ENCODE measurements at places on chromosomes 2 and 18.

GRCh38 chr2:159088906-159089305 is 120.5 kb downstream of the TANC1 start:
- no peak for DNase-seq

DNA sequence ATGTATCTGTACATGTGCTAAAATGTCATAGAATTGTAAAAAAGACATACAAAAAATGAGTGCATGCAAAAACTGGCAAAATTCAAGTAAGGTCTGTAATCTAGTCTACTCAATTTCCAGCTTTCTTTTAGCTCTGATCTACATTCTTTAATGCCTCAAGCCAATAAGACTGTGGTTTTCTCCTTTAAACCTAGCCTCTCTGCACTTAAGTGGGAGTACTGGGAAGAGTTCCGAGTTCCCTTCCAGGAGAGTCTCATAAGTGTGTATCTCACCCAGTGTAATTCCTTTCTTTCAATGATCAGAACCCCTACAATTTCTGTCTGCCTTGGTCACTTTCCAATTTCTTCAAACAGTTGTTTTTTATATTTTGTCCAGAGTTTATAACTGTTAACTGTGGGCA is 150.1 kb downstream of the PTRHD1 start:
- no peak for DNase-seq

- DNase-seq, result no peak
Observed at GRCh38 chr2:26519396-26520147, 41.6 kb upstream of the OTOF start.

- no peak for DNase-seq
Observed at GRCh38 chr2:220670511-220670910, 901.6 kb downstream of the EPHA4 start.

DNA sequence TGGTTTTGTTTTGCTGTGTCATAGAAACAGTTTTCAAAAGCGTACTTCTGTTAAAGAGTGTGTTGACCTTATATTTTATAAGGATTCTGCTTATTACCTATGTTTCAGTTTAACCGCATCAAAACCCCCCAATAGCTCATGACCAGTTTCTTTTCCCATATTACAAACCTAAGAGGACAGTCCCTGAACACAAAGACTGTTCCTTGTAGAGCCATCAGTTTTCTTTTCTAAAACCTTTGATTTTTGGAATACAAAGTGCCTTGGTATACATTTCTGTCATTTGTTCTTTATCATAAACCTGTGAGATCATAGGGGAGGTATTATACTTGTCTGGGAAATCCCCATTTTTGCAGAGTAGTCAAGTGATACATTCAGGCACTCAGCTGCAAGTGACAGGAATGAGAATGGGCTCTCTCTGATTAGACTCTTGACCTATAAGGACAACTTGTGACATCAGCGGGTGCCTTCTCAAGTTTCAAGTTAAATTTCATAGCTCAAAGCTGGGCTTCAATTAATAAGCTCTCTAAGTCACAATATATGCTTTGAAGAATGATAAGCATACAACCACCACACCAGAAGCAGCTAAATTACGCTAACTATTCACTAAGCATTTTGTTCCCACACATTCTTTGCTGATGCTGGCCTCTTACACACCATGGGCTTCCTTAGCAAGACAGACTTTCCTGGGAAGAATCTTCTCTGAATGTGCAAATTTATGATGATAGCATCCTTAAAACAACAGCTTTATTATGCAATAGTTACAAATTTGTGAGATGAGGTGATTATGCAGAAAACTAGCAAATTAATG is 97.5 kb upstream of the CD302 start:
- no peak for DNase-seq

GRCh38 chr2:218894151-218894879 is 13.7 kb downstream of the WNT10A start:
- peak; percentile 58 for DNase-seq

- DNase-seq, result no peak
Observed at GRCh38 chr2:41709702-41710599, 337.9 kb upstream of the PKDCC start.

DNA sequence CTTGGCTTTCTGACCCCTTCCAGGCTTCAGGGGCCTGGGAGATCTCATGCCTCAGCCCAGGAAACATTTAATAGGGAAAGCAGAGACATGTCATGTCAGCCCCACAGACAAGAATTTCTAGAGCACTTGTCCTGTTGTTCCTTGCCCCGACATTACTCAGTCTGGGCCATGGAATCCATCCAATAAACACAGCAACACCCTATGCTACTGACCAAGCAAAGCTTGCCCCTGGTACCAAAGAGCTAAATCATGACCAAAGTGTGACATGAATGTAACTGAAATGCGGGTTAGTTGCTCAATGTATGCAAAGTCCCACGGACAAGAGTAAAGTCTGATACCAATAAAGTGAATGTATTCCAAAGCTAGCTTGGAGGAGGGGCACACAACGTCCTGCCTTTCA is 35.1 kb downstream of the EHD3 start:
- DNase-seq, result no peak

DNA sequence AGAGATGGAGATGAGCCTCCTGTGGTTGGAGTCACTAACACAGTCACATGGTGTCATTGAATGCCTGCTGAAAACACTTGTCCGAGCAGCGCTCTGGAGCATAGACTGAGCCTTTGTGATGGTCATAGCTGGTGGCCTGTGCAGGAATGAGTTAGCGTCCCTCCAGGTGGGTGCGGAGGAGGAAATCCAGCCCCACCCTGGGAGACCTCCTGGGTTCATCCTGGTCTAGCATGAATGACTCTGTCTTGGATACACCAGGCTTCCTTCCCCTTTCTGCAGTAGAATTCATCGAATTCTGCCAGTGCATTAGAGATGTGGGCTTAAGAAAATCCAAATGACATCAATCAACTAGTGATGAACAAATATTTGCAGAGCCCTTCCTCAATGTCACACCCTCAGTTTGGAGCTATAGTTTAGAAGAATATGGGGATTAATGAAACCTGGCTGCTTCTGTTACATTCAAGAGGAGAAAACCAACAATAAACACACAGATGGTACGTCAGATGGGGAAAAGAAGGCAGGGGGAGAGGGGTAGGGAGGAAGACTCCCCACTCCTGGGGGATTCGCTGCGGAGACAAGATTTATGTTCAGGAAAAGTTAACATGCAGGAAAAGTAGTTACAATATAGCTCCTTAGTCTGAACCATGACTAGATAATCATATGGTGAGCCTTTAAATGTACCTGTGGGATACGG is 136.7 kb downstream of the DDX1 start:
- no peak for DNase-seq

- DNase-seq, result no peak
Observed at GRCh38 chr2:60531701-60532133, 21.7 kb downstream of the BCL11A start.

- no peak for DNase-seq
Observed at GRCh38 chr2:32495139-32495538, 132.7 kb upstream of the TTC27 start.

DNA sequence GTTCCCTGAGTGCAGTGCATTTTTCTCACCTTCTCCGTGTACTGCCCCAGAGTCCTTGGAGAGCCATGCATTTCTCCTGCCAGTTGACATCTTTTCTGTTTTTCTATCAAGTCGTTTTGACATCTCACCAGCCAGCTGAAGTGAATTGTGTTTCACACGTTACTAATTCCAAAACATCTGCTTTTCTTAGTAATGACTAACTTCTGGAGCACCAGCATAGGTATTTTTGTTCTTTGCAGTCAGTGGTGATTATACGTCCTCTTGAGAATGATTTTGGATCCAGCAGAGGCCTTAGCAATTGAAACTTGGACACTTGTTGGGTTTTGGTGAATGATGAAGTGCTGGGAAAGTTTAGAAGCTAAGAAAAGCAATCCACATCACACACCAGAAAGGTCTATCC is 112.5 kb downstream of the PIK3C3 start:
- DNase-seq, result no peak

GRCh38 chr2:98155716-98156115 is 68.7 kb downstream of the VWA3B start:
- DNase-seq, result no peak

DNA sequence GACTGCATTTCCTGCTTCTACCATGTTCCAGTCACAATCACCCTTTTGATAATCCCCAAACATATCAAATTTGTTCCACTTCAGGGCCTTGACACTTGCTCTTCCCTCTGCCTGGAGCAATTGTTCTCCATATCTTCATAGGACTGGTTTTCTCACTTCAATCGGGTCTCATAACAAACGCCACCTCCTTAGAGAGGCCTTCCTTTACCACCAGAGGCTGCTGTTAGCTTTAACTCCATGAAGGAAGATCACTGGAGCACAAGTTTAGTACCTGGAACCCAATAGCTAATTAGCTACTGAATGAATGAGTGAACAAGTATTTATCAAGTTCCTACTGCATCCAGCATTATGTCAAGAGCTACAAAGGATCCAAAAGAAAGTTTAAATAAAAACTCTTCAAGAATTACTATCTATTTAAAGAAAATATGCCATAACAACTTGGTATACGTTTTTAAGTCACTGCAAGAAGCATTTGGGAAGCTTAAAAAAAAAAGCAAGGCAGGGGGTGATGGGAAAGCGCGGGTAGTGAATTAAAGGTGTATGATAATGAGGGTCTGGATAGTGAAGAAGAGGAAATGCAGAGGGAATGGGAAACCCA is 58.8 kb downstream of the BAZ2B start:
- no peak for DNase-seq

DNA sequence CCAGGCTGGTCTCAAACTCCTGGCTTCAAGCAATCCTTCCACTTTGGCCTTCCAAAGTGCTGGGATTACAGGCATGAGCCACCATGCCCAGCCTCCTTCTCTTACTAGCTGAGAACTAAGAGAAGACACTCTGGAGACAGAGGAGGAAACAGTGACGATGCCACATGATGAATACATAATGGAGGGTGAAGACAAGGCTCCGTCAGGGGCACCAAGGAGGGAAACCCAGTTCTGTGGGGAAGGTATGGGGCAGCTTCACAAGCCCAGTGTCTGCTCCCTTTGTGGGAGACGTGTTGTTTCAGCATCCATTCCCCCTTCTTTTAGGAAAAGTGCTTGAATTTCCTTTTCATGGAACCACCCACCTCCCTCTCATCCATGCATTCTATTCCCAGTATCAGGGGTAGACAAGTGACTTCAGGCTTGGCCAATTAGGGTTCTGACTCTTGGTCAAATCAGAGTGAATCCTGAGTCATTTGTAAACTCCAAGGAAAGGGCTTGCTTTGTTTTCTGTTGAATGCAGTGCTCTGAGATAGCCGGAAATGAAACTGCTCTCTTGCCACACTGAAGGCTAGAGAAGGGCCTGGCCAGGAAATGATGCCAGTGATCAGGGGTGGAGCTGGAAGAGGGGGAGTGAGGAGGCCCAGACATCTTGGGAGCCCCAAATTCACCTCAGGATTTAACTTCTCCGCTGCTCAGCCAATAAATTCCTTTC is 23.7 kb downstream of the TMEM127 start:
- DNase-seq, result peak; percentile 69

DNA sequence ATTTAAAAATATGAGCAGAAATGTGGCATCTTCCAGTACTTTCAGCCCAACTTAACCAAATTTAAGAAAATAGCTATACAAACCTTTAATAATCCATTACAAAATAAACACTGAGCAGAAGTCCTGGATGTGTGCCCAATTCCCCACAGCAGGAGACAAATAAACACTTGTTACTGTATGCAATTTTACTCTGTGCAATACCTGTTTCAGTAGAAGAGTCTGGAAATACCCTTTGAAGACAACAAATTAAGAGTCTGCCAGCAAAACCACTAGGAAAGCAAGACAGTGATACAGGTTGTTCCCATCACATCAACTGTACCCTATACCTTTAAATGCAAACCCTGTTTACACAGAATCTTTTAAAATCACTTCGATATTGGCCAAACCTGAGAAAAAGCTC is 41.4 kb upstream of the RNU4ATAC start:
- no peak for DNase-seq

DNA sequence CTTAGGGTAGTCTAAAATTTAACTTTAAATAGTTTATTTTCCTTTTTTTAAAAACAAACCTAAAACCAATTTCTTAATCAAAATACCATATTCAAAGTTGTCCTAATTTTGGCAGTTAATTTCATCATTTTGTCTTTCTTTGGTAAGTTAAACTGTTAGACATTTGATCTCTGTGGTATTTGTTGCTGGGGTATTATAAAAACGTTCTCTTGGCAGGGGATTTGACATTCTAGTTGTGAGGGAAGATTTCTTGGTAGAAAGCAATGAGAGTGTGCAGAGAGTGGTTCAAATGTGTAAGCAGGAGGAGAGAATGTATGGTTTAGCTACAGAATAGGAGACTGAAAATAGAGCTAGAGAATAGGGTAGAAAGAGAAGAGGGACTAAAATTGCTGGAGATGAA is 14.6 kb downstream of the GULP1 start:
- no peak for DNase-seq

- no peak for DNase-seq
Observed at GRCh38 chr2:160044728-160045127, 17.7 kb downstream of the PLA2R1 start.

DNA sequence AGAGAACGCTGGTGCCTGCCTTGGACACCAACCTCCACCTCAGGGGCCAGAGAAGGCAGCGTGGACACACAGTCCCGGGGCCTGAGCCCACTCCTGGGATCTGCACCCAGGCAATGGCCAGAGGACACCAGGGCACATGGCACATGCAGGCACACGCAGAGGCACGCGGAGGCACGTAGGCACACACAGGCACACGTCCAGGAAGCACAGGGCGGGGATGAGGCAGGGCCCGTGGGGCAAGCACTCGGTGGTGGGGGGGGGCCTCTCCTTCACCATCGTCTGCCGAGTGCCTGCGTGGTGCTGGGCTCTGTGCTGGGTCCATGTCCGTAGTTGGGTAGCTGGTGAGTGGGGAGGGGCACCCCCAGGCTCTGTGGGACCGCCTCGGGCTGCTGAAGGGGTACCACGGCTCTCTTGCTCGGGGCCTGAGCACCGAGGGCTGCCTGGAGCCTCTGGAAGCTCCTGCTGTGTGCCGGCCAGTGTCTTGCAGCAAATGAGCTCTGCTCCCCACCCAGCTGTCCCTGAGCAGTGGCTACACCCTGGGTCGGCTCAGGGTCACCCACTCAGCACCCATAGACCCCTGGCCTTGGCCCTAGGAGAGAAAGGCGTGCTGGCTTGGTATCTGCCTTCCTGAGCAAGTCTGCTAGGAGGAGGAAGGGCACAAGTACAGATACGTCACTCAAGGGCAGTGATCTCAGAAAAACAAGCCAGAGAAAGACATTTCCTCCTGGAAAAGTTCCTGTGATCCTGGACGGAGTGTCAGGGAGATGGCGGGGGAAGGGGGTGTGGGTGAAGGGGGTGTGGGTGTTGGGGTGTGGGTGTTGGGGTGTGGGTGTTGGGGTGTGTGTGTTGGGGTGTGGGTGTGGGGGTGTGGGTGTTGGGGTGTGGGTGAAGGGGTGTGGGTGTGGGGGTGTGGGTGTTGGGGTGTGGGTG is 26.4 kb downstream of the RTP5 start:
- DNase-seq, result peak; percentile 75

- DNase-seq, result no peak
Observed at GRCh38 chr2:45046786-45047185, 37.5 kb upstream of the SIX2 start.

GRCh38 chr18:37577051-37577611 is 11.5 kb upstream of the CELF4 start:
- no peak for DNase-seq

GRCh38 chr18:59265246-59265973 is 7.8 kb downstream of the RAX start:
- peak; percentile 71 for DNase-seq
